ENCODE measurements at places on chromosomes 7 and 10.

GRCh38 chr7:35691827-35692307 is 3.1 kb downstream of the HERPUD2 start:
- DNase-seq, result no peak

GRCh38 chr7:116951366-116952292 is 1.7 kb upstream of the ST7 start:
- no peak for DNase-seq

GRCh38 chr7:8290645-8291308 is 28.8 kb upstream of the ICA1 start:
- DNase-seq, result no peak

DNA sequence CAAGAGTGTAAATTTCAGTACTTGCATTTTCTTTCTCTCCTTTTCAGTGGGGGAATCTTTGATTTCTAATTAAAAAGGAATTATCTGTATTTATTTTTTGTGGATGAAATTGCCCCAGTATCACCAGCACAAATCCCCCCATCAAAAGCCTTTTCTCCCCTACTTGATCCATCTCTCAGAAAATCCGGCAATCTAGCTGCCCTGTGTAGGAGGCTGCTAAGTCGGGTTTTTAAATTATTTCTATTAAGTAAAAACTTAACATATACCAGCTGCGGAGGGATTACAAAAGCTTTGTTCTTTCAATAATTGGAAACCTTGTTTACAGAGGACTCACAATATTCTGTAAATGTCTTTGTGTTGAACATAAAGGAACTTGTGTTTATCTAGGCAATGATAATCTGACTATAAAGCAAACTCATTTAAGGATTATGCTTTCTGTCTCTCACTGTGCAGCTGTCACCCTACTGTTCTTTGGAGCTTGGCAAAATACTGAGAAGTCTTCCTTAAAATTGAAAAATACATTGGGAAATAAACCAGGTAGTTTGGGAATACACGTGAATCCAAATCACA is 177.4 kb upstream of the PRR15 start:
- no peak for DNase-seq

DNA sequence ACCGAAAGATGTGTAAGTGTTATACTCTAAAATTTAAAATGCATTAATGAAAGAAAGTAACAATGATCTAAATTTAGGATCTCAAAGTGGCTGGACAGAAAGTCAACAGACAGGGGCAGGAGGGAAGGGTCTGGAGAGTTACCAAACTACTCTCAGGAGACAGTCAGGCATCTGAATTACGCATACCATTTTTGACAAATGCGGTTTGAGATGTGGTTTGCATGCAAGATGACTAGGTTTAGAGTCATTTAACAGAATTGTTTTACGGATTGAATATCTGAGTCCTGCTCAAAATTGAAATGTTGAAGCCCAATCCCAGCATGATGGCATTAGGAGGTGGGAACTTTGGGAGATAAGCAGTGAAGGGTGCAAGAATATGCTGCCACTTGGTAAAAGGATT is 314.1 kb downstream of the WDR11 start:
- no peak for DNase-seq

GRCh38 chr7:28002638-28003037 is 178.0 kb downstream of the JAZF1 start:
- DNase-seq, result no peak

DNA sequence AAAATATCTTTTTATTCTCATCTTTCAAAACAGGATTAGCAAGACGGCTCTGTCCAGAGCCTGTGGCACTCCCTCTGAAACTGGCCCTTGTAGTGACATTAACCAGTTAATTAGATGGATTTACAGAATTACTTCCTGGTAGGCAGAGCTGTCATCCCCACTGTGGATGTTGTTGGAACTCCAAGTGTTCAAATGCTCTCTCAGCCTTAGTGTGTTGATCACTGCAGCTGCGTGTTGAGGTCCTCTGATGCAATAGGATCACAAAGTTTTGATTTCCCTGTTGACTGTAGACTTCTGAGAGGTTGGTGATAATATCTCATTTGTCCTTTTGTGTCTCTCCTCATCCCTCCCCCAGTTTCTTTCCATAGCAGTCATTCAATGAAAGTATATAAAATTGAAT is 117.3 kb upstream of the CDK6 start:
- no peak for DNase-seq

DNA sequence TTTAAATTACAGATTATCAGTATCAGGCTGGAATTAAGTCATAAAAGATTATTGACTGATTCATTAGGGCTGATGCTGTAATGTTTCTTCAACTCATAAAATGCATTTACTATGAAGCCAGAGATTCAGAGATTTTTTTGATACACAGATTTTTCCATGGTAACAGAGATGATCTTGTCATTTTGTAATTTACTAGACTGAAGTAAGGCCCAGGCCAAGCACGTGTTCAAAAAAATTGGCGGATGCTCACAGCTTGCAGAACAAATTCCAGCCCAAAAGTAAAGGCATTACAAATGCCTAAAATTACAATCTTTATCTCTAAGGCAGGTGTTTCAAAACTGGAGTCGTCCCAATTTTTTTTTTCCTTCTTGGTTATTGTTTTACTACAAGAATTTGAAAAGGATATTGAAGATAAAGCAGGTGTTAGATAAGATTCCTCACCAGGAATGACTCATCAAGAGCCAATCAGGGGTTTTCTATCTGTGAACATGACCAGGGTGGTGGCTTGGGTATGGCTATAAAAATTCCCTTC is 78.4 kb upstream of the MEOX2 start:
- no peak for DNase-seq

DNA sequence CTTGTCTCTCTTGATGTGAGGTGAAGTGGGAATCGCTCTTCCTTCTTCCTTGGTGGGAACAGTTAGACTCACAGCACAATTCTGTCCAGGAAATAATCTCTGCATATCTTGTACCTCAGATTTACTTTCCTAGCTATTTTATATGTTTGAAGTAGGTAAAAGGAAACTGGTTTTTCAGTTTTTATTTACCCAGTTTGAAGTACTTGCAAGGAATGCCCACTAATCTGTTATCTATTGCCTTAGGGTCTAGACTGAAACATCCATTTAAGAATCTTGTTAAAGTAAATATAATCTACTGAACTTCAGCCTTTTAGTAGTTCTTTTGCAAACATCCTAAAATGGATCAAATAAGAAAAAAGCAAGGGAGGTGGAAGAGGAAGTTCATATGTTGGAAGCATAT is 229.8 kb downstream of the KCND2 start:
- DNase-seq, result no peak

GRCh38 chr7:148729984-148730733 is 31.5 kb downstream of the CUL1 start:
- DNase-seq, result no peak

- DNase-seq, result peak; percentile 48
Observed at GRCh38 chr10:12782537-12782936, 219.0 kb downstream of the CCDC3 start.

- no peak for DNase-seq
Observed at GRCh38 chr10:106866244-106866845, 298.2 kb downstream of the SORCS1 start.

DNA sequence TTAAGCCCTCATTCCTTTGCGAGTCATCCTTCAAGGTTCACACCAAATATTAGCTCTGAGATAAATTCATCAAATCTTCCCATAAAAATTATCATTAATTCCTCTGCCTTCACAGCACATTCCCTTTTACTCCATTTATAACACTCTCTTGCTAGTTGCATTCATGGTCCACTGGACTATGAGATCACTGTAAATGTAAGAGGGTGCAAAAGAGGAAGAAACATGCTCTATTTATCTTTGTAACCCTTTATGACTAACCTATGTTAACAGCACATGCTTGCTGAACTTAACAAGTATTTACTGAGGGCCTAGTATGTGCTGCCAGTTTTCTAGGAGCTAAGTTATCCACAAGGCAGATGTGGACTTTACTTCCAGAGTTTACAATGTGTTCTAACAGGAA is 86.7 kb upstream of the TMEM168 start:
- DNase-seq, result no peak

DNA sequence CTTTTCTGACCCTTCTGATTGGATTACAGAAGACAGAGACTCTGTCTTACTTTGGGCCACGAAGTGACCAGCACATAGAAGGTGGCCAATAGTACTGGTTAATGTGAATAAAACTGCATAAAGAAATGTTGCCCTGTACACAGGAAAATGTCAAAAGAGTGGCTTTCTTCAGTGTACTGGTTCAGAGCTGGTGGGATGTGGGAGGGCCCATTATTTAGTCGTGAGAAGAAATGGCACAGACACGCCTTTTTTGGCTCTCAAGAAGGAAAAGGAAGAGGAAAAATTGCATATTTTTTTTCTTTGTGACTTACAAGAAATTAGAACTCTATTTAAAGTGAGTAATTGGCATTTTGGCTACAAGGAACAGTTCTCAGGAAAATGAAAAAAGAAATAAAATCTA is 129.7 kb downstream of the DGKI start:
- no peak for DNase-seq

- no peak for DNase-seq
Observed at GRCh38 chr10:117345143-117345542, 30.1 kb downstream of the PDZD8 start.

- peak; percentile 70 for DNase-seq
Observed at GRCh38 chr7:100822236-100823139, 4.8 kb downstream of the EPHB4 start.

GRCh38 chr10:91536111-91536510 is 96.8 kb downstream of the PPP1R3C start:
- DNase-seq, result peak; percentile 54

DNA sequence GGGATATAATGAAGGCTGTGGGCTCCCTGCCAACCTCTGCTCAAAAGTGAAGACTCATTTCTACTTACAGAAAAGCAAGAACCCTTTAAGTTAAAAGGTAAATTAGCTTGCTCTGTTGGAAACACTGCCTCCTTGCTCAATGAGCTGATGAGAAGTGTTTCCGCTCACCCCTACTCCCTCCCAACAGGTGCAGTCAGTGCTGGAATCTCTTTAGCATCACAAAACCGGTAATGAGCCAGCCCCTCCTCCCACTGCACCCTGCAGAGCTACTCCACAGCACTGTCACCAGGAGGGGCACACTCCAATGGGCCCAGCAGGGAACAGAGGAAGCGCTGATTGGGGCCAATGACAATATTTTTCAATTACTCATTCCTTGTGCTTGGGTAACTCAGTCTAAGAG is 262.5 kb downstream of the TCERG1L start:
- DNase-seq, result no peak

GRCh38 chr7:157117796-157118195 is 20.9 kb upstream of the UBE3C start:
- DNase-seq, result no peak

GRCh38 chr7:112511451-112512202 is 30.8 kb downstream of the LSMEM1 start:
- DNase-seq, result no peak

DNA sequence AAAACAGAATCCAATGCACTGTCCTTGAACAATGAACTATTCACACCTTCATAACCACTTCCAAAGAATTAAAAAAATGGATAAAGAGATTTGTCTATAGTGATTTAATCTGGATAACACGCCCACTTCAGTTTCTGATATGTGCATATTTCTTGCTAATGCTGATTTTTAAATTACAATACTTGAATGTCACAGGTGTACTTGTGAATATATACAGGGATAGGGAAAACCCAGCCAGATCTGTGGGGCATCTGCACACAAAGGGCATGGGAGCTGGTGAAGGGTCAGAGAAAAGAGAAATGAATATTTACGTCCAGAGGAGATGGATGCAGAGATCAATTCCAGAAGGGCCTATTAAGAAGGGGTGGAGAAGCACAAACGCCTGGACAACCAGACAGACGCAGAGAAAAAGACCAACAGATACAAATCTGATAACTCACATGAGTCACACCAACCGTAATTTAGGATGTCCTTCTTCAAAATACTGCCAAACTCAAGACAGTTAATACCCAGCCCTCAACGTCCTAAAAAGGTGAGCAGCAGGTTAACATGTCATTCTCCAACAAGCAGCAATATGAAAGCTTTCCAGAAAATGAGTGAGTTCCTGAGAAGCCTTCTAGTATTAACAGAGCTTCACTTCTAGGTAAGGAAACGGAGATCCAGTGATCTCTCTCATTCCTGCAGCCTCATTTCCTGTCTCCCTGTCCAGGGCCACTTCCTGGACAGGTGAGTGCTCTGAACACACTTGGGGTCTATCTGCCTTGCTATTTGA is 41.9 kb downstream of the PIP4K2A start:
- no peak for DNase-seq

- DNase-seq, result no peak
Observed at GRCh38 chr10:121324678-121325213, 273.5 kb downstream of the FGFR2 start.

GRCh38 chr10:24425151-24425550 is 216.2 kb downstream of the KIAA1217 start:
- DNase-seq, result no peak

DNA sequence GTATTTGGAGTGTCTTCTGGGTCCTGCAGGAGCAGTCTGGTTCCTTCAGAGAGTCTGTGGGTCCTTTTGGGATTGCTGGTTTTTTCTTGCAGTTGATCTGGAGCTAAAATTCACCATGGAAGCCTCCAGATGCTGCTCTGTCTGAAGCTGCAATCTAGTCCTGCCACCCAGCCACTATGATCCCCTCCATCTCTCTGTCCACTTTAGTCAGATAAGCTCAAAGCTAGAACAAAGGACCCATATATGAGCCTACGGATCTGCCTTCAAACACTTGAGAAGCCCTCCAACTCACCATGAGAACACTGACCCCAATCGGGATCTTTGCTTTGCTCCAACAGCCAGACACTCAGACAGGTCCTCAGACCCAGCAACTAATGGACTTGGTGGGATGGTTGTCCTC is 618 bp upstream of the TBXAS1 start:
- DNase-seq, result no peak

DNA sequence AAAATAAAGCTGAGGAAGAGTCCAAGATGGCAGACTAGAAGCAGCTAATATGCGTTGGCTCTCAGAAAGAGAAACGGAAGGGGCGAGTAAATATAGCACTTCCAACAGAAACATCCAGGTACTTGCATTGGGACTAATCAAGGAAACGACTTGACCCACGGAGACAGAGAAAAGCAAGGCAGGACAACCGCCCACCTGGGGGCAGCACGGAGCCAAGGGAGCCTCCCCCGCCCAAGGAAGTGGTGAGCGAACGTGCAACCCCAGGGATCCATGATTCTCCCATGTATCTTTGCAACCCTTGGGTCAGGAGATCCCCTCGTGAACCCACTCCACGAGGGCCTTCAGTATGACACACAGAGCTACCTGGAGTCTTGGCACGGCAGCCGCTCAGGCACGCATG is 45.4 kb upstream of the GRM3 start:
- no peak for DNase-seq
